Left colon (tissue), 2 donors: ENCODE measurements at places on chromosomes 4 and X. TPM values are rescaled to one million over a fixed set of nuclear protein-coding genes. Genes with fewer than 3 reads are reported as not detected.

GRCh38 chrX:17613979-17614588, 123.2 kb upstream of the SCML1 start:
- no peak for DNase-seq

GRCh38 chr4:150477869-150478268, 104.1 kb upstream of the MAB21L2 start:
- no peak for DNase-seq

DNA sequence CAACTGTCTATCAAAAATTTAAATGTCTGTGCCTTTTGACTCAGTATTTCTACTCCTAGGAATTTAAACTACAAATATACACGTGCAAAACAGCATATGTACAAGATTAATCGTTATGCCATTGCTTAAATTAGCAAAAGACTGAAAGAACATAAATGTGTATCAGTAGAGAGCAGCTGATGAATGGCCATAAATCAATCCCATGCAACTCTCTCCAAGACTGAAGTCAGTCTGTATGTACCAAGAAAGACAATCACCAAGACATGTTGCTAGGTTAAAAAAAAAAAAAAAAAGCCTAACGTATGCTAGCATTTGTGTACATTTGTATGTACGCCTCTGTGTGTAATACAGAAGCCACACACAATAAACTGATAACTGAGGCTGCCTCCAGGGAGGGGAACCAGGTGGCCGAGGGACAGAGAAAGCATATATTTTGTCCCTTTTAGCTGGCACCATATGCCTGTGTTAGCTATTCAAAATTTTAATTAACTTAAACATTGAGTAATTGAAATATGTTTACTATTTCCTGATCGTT, 130.7 kb downstream of the SH3KBP1 start:
- DNase-seq = no peak

DNA sequence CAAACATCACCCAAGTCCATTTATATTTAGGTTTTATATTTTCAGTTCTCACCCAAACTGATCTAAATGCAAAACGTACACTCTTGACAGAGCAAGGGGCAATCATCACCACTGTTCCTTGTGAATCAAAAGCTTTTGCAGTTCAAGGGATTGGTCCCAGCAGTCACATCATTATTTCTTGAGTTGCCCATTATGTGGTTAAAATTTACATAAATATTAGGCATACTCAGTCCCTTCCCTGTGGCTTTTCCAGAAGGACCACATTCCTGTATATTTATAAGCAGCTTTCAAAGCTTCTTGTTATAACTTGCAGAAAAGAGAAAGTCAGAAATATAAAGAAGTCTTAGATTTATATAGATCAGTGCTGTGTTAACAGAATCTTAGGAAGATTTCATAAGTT, 224.4 kb downstream of the CLCN4 start:
- DNase-seq = no peak

GRCh38 chr4:150164956-150165629, 86.8 kb downstream of the DCLK2 start:
- DNase-seq = no peak

DNA sequence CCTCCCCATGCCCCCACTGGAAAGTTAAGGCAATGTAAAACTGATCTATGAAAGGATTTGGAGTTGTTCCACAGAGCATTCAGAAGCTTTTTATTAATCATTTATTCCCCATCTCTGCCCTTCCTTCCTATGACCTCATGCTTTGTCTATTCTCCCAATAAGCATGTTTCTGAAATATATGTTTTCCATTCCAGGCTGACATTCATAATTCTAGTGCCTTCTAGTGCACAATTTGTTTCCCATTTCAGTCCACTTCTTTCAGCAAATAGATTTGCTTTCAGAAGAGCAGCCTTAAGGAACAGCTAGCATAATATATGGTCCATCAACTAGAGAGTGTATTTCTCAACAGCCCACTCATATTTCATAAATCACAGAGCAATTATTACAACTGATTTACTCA, 77.1 kb upstream of the ATXN3L start:
- no peak for DNase-seq

- DNase-seq = no peak
These were observed 75.6 kb downstream of the CCNG2 start for GRCh38 chr4:77232653-77233052.

GRCh38 chrX:85569686-85570085, 190.2 kb upstream of the POF1B start:
- DNase-seq = no peak

DNA sequence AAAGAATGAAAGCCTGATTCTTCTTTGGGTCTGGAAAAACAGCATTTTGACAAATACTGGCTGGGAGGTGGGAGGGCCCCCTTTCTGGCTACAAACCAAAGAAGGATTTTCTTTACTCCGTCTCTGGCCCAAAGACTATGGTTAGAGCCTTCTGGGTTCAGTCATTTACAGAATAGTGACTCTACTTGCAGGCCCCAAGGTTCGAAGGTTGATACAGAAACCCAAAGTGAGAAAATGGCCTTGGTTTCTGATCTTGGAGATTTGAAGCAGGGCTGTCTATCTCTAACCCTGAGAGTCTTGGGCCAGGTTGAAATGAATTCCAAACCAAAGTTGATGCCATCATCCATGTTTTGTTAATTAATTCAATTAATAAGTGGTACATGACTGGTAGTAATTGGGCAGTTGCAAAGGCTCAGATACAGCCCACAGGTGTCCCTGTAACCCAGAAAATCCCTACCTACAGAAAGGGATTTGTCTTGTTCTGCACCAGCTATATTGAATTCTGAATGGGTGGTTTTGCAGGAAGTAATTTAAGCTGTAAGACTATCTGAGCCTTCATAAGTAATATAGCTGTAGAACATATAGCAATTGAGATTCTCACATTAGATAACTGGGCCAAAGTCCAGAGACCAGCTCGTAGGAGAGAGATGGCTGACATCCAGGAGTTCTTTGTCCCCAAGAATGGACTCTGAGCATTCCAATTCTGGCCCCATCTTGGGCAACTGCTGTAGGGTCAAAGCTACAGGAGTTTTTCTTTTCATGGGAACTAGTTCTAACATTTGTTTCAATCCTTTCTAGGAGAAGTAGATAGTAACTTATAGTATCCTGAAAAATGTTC, 34.5 kb downstream of the CHRNA9 start:
- peak; percentile 77 for DNase-seq

- DNase-seq = no peak
These were observed 127.5 kb upstream of the ANXA10 start for GRCh38 chr4:167964766-167965373.

DNA sequence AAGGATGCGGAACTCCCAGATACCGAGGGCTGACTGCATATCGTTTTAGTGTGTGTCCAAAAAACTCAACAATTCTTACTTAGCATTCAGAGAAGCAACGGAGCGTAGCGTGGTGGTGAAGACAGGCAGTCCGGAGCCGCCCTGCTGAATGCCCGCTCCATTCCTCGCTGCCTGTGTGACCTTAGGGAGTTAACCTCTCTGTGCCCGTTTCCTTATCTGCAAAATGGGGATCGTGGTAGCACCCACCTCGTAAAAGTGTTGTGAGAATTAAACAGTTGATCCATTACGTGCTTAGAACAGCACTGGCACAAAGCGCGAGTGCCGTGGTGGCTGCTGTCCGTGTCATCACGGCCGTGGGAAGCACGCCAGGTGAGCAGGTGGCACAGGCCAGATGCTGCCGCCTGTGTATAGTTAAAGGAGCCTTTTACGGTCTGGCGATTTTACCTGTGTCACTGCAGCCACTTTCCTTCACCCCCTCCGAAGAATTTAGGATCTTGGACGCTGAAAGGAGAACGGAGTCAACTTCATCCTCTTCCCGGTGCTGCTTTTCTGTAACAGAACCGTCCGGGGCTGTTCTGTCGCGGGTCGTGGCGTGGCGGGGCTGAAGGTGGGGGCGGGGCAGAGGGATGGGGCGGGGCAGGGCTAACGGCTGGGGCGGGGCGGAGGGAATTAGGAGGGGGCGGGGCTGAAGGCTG, 885 bp downstream of the CCDC110 start:
- peak; percentile 74 for DNase-seq

MAGEB1 gene
- not detected for total RNA-seq

CCDC120 gene
- total RNA-seq = 15.0 TPM

TMEM175 gene
- total RNA-seq = 28.6 TPM

CXCL13 gene
- total RNA-seq = 0.42 TPM
